CD4-positive, alpha-beta T cell treated with Interleukin-15 for 4 hours (primary cell): ENCODE measurements at places on chromosomes 3 and 15.

- DNase-seq = no peak
Observed at GRCh38 chr3:31170932-31171670, 276.6 kb upstream of the GADL1 start.

GRCh38 chr15:68730471-68730919 is 90.2 kb downstream of the ANP32A start:
- DNase-seq = peak; percentile 7

- DNase-seq = no peak
Observed at GRCh38 chr3:10554746-10555145, 49.4 kb upstream of the ATP2B2 start.

- no peak for DNase-seq
Observed at GRCh38 chr3:13932578-13933295, 52.9 kb upstream of the WNT7A start.

GRCh38 chr3:18477620-18478019 is 52.5 kb upstream of the SATB1 start:
- DNase-seq = no peak

GRCh38 chr3:112302881-112303763 is 9.1 kb upstream of the SLC9C1 start:
- no peak for DNase-seq

- DNase-seq = no peak
Observed at GRCh38 chr15:83107841-83108181, 366 bp downstream of the TM6SF1 start.
